Lung (tissue), 17 donors: ENCODE measurements at places on chromosomes 12 and 14.
A peak's percentile ranks its signal among the peaks of the same experiment; 100 is the strongest.

DNA sequence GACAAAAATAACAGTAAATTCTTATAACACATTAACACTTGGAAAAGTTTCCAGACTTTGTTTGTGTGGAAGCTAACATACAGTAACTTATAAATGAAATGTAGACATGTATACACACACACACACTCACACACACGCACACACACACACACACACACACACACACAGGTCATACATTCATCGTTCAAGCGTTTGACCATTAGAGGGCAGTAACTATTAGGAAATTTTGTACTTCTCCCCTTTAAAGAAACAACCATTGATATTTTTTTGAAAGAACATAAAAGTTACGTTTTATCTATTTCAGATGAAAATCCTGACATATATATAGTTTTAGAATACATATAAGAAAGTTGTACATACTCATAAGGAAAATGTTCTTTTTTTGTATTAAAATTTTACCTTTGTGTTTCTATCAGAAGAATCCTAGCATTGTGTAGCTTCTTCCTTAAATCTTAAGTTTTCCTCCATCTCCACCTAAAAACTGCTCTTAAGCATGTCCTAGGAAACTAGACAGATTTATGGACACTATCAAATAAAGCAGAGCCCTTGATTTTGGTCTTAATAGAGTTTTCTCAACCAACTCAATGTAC is 29.0 kb downstream of the PTPRQ start:
- DNase-seq: peak; percentile 67

- peak; percentile 52 for DNase-seq
Observed at GRCh38 chr12:55724226-55724939, 4.2 kb downstream of the RDH5 start.

DNA sequence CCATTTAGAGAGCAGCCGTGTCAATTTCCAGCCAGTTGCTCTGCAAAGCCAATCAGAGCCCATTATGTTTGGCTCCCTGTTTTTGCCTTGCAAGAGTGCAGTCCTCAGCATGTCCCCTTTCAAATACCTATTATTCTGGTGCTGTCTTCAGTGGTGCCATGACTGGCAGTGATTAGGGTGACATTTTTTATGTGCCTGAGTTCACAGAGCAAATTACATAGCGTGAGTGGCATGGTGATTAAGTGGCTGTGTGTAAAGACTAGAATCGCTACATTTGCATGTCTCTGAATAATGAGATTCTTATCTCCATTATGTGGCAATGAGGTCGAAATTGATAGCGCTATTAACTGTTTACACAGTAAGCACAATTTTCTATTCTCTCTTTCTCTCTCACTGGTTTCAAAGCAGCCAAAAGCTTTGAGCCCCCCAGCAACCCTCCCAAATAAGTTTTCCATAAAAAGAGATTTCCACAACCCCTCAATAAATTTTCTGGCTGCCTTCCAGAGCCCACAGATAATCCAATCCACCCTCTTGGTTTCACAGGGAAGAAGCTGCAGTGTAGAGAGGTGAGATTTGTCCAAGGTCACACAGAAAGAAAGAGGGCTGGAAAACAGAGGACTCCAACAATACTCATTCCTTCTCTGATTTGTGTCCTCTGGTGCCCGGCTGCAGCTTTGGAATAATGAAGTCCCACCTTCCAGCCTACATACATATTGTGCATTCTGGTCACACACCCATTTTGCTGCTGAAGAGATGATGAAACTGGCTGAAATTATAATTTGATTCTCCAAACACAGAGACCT is 58.8 kb upstream of the NUDT4 start:
- DNase-seq: no peak

DNA sequence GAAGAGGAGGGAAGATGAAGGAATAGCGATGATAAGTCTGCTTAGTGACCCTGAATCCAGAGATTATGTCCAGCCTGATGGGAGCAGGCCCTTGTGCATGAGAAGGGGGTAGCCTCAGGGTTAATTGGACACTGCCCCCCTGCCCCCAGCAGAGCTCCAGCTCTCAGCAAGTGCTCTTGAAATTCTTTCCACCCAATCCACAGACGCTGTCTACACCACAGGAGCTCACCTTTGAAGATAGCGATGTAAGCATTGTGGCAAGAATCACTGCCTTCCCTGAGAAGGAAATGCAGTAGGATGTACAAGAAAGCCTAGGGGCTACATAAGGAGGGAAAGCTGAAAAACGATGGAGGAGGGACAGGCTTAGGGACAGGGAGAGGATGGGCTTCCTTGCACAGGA is 39.4 kb downstream of the CRACR2A start:
- DNase-seq: no peak

DNA sequence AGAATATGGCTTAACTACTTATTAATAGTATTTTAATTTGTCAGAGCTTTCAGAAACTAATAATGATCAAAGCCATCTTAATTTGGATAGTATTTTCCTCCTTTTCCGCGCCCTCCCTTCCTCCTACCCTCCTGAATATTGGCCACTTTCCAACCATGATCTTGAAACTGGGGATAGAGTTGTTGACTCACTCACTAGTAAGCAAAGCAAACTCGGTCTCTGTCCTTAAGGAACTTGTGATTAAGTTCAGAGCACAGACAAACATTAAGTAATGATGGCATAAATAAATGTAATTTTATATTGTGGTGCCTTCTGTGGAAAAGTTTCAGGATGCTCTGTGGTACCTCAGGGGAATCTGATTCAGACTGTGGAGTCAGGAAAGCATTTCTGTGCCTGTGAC is 75.7 kb downstream of the LRRK2 start:
- no peak for DNase-seq

GRCh38 chr12:93990832-93991803 is 157.3 kb upstream of the PLXNC1 start:
- DNase-seq: peak; percentile 83

GRCh38 chr12:26239122-26239851 is 43.9 kb downstream of the SSPN start:
- no peak for DNase-seq

DNA sequence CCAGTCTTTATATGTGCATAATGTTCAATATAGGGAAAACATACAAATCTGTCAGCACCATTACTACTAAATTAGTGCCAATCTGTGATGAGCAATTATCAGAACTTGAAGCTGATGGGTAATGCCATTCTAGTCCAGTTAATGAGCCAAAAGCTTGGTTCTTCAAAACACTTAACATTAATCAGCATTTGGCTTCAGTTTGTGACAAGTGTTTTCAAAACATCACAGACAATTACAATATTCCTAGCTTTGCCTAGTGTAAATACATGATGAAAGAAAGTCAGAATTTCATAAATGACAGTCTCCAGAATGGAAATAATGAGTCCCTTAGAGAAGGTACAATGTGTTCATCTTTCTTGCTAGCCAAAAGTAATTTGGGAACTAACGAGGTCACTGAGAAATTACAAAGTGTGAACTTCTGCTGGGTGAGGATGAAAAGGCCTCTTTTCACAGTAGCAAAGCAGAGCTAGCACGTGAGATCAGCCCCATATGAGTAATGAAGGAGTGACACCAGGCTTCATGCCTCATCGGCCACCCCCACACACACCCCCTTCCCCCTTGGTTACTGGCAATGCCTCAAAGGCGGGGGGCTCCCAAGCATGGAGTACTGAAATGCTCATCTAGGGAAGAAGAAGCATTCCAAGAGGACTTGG is 180.6 kb upstream of the EEA1 start:
- DNase-seq: no peak

GRCh38 chr14:69090187-69090789 is 62.6 kb downstream of the DCAF5 start:
- DNase-seq: peak; percentile 55

DNA sequence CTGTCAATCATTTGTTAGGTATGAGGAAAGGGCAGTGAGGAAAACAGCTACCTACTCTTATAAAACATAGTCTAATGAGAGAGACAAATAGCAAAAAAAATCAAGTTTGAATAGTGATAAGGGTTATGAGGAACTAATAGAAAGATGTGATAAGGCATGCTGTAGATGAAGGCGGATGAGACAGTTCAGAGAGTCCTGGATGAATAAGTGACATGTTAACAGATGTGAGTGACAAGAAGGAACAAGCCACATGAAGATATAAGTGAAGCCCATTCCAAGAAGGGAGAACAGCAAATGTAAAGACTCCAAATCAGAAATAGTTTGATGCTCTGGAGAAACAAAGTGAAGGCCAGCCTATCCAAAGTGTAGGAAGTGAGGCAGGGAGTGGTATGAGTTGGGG is 154.1 kb upstream of the SYT10 start:
- DNase-seq: no peak

DNA sequence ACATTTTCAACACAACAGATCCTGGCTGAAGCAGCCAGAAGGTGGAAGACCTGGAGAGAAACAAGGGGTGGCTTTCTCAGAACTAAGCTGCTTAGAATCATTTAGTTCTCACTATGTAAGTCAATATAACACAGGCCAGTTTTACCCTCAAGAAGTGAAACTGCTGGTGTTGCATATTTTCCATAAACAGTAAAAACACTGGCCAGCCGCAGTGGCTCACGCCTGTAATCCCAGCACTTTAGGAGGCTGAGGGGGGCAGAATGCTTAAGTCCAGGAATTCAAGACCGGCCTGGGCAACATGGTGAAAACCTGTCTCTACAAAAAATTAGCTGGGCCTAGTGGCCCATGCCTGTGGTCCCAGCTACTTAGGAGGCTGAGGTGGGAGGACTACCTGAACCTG is 11.6 kb downstream of the STX2 start:
- peak; percentile 58 for DNase-seq
